ENCODE measurements at places on chromosomes 7 and 10. TPM values are rescaled to one million over a fixed set of nuclear protein-coding genes. Genes with fewer than 3 reads are reported as not detected.

The CPXM2 gene
- 7.4 TPM for polyA plus RNA-seq

The GBX1 gene
- polyA plus RNA-seq = 0.19 TPM

The PON1 gene
- polyA plus RNA-seq = 1.3 TPM

The SMO gene
- 97.2 TPM for polyA plus RNA-seq

The UNC5B gene
- 58.4 TPM for polyA plus RNA-seq

The CDK5 gene
- 17.3 TPM for polyA plus RNA-seq

The HGF gene
- polyA plus RNA-seq = 3.1 TPM

The STEAP2 gene
- polyA plus RNA-seq = 20.4 TPM

The PDIA4 gene
- 193 TPM for polyA plus RNA-seq

DNA sequence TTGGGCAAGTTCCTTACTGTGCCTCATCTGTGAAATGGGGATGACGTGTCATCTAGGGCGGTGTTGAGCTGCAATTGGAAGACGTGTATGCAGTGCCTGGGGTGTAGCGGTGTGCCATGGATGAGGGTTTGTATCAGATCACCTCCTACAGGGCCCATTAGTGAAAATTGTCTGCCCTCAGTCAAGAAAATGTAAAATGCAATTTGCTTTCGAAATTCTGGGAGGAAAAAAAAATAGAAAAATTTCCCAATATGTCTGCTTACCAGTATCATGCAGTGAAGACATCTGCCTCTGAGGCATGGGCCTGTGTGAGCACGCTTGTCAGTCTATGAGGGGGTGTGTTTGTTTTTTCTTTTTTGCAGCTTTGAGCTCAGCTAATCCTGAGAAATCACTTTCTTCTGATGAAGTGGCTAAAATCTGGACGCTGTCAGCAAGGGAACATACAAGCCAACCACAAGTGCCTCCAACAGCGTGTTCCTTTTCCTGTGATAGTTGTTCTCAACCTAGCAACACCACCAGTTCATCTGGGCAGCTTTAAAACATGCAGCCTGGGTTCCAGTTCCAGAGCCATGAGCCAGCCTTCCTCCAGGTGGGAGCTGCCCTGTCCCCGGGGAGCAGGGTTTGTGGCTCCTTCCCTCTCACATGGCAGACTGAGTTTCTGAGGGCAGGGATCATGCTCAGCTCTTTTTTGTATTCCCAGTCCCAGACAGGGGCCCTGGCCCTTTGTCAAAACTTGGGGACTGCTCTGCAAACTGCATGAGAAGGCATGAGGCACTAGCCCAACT lies 10.3 kb downstream of the FAM241B start:
- no peak for DNase-seq

GRCh38 chr7:22784346-22784745 lies 38.3 kb downstream of the TOMM7 start:
- no peak for DNase-seq

DNA sequence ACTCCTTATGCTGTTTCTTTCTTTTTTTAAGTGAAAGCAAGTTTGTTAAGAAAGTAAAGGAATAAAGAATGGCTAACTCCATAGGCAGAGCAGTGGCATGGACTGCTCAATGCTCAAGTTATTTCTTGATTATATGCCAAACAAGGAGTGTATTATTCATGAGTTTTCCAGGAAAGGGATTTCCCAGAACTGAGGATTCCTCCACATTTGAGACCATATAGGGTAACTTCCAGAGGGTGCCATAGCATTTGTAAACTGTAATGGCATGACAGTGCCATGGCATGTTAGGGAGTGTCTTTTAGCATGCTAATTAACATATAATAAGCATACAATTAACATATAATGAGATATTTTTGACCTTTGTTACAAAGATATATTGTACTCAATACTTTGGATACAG lies 1034.5 kb upstream of the PHF14 start:
- no peak for DNase-seq

DNA sequence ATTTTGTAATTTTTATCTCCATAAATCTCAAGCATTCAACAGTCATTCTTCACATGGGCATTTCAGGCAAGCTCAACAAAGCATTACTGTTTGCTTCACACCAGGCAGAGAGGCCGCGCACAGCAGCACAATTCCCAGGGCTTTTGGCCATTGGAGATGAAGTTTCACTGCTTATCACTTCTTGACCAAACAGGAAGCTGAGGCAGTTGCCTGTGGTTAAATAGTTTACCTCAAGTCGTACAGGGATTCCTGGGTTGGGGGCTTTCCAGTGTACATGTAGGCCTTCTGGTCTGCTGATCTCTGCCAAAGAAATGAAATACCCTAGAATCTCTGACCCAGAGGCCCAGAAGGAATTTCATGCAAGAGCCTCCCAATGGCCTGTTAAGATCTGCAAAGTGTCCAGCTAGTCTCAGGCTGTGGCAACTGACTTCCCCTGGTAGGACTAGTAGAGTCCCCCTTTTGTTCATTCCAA lies 11.2 kb upstream of the PRDX3 start:
- DNase-seq = no peak

DNA sequence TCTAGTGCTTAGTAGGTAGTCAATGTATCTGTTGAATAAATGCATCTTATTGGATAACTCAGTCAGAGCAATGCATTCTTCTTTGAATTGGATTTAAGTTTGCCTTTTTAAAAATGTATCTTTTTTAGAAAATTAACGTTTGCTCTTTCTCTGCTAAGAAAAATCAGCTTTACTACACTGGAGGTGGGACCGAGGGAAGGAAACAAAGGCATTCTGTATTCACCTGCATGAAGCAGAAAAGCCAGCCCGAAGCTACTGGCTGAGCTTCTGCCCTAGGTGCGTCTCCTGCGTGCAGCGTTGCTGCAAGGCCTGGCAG lies 22.2 kb upstream of the ITGB1 start:
- DNase-seq = no peak

DNA sequence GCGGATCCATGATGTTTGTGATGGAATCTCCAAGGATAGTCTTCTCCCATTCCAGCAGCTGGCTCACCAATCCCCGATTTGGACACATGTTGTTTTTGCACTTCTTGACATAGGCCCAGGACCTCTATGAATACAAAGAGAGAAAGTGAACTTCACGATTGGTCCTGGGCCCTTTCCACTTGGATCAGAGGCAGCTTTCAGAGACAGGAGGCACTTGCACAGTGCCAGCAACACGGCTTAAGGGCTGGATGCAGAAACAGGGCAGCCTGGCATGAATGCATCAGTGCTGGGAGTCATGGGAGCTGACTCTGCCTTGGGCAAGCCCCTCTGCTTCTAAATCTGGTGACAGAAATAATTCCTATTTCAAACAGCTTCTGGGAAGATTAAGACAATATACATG lies 2.1 kb upstream of the TMEM120A start:
- no peak for DNase-seq

DNA sequence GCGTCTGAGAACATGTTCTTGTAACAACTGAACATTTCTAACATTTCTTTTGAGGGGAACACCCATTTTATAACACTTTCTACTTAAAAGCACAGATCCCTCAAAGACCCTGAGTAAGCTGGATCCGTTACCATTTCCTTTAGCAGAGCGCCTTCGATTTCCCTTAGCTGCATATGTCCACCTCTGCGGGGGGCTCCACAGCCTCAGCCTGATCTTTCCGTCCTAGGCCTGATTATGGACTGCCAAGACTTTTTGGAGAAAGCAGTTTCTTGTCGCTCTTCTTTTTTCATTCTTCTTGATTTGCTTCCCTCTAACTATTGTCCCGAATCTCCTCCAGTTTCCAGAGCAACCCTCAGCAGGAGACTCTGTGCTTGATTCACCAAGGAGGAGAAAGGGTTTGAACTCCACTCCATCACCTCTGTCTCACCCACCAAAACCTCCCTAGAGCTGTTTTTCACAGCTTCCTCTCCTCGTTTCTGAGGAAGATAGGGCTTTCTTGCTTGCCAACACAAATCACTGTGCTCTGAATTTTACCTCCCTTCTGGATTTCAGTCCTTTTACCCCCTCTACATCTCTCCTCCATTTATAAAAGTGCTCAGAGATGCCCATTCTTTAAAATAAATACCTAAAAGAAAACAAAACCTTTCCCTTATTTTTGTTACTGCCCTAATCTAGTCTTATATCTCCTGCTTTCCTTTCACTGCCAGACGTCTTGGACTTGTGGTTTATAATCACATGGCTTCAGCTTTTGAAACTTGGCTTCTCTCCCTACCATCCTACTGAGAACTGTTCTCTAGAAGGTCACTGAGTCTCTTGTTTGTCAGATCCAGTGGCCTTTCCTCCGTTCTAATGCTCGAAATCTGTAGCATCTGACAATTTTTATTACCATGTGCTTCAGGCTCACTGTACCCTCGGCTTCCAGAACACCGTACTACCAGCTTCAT lies 30.5 kb upstream of the ZRANB1 start:
- DNase-seq = no peak

- no peak for DNase-seq
Measured at GRCh38 chr10:79494871-79495705, 17.2 kb upstream of the EIF5AL1 start.

- no peak for DNase-seq
Measured at GRCh38 chr7:47669901-47670384, 88.0 kb upstream of the TNS3 start.

DNA sequence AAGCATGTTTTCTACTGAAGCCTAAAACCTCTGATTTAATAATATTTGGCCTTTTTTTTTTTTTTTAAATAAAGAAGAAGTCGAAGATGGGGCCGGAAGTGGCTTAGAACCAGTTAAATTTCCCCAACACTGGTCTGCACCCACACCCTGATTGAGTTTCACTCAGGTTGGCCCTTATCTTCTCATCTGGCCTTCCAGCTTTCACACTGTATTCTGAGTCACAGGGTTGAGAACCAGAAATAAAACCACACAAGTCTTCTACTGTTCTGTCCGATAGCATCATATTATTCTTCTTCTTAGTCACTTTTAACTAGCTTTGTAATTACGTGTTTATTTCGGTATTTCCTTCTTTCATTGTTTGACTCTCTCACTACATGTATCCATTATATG lies 9.9 kb downstream of the ZNF365 start:
- DNase-seq = no peak

DNA sequence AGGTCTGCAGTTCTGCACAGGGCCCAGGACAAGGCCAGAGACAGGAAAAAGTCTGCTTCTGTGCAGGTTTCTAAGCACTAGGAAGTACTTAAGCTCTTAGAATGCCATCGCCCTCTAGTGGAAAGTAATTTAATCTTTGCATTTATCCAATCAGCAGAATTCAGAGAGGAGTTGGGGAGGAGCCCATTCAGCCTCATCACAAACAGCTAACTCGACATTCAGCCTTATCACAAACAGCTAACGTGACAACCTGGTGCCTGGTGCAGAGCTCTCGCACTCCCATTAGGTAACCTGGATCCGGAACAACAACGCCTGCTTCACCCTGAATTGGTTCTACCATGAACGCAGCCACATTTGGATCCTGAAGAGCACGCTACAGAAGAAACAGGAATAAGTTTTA lies 15.2 kb downstream of the OAT start:
- peak; percentile 69 for DNase-seq

- no peak for DNase-seq
Measured at GRCh38 chr10:26438534-26439341, 597 bp downstream of the APBB1IP start.

- no peak for DNase-seq
Measured at GRCh38 chr7:29284696-29285443, 90.3 kb downstream of the CHN2 start.

GRCh38 chr10:43190775-43191174 lies 52.5 kb downstream of the CSGALNACT2 start:
- no peak for DNase-seq

DNA sequence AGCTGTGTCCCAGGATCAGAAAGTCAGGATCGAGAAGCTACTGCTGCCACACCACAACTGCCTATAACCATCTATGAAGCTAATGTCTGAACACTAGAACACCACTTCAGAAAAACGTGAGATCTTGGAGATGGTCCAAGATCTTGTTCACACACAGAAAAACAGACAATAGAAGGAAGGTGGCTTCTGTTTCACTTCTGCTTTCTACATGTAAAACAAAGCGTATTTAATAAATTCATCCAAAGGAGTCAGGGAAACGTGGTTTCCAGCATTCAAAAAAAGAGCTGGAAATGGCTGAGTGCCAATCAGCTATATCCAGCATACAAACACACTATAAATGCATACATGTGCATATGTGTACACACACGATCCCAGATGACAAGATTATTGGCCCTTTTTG lies 70.2 kb upstream of the CCDC71L start:
- no peak for DNase-seq

DNA sequence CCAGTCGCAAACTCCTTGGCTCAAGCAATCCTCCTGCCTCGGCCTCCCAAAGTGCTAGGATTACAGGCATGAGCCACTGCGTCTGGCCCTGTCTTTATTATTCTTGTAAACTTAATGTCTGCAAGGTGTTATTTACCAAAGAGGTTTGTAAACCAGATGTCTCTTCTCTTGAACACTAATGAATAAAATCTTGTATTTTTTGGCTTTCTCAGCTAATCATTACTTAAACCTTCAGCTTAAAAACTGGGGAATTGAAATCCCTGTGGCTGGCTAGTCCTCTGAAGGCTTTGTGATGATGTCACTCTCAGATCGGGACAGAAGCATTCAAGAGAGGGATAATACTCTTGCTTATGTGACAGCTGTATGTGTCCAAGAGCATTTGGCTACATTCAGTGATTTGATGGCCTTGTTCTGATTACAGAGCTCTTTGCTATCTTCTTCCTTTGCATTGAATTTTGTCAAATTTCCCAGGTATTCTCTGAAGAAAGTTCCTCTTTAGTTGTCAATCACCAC lies 130.3 kb downstream of the BICC1 start:
- no peak for DNase-seq

DNA sequence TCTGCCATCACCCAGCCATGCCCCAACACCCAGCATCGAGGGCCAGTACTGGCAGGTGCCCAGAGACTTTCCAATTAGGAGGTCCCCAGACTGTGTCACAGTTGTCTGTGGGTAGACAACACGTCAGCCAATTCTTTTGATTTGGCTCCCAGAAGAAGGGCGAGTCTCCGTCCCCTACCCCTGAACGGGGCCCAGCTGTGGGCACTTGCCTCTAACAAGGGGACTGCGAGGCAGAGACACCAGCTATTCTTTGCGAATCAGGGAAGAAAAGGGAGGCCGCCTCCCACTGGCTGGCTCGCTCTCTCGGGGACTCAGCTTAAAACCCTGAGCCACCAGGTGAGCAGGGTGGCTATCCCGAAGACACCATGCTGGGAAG lies 167.3 kb downstream of the USP6NL start:
- no peak for DNase-seq

GRCh38 chr7:18521236-18521589 lies 25.7 kb downstream of the HDAC9 start:
- DNase-seq = no peak

Data from renal cortex interstitium (tissue), 15 donors.